ENCODE measurements at places on chromosomes 2 and 18.
A peak's percentile ranks its signal among the peaks of the same experiment; 100 is the strongest.

DNA sequence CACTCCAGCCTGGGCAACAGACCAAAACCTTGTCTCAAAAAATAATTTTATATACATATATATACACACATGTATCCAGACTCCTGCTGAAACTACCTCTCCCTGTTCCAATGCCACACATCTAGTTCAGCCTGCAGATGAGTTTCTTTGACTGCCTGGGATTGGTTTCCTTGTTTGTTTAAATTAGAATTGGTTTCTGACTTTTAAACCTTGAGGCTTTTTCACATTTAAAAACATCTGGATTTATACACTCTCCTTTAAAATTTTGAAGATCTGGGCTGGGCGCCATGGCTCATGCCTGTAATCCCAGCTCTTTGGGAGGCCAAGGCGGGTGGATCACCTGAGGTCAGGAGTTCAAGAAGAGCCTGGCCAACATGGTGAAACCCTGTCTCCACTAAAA lies 21.8 kb upstream of the CXCR1 start:
- DNase-seq: no peak

DNA sequence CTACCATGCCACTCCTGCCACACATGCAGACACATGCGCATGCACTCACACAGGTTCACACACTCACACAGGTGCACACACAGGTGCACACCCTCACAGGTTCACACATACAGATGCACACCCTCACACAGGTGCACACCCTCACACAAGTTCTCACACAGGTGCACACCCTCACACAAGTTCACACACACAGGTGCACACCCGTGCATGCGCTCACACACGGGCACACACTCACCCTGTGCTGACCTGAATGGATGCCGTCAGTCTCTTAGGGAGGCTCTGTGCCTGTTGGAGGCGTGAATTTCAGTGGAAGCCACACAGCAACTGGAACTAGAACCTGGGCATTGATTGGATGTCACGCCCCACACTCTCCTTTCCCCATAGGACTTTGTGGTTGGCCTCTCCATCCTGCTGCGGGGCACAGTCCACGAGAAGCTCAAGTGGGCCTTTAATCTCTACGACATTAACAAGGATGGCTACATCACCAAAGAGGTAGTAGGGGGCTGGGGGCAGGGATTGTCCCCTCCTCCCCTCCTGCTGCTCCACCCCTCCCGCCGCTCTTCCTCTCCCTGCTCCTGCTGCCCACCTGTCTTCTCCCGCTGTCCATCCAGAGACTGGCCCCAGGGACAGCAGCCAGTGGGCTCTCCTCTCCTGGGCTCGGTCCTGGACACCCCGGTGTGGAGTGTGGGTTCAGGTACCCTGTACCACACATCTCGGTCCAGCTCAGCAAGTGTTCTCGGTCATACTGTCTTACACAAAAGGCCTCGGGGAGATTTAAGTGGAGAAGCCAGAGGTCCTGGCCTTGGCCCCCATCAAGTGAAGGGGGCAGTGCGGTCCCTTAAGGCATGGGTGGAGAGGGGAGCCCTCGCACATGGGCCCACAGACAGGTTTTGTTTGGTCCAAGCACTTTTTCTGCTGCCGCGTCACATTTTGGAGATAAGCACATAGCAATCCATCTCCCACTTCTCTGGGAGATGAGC lies 21.0 kb upstream of the FAHD2A start:
- no peak for DNase-seq

DNA sequence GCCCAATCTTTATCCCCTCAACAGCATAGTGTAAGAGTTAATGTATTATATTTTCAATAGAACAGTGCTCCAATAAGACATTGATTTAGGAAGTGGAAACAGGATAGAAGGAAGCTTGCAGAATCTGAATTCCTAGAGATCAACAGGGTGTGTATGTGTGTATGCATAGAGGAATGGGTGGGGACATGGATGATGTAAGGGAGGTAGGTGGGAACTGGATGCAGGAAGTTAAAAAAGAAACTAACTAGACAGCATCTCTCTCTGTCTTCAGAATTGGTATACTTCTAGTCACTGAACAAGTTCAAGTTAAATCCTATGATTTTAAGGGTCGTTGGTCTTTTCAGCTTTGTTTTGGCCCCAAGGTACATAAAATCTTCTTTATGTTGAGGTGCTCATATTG lies 196.6 kb downstream of the PMAIP1 start:
- DNase-seq: no peak

DNA sequence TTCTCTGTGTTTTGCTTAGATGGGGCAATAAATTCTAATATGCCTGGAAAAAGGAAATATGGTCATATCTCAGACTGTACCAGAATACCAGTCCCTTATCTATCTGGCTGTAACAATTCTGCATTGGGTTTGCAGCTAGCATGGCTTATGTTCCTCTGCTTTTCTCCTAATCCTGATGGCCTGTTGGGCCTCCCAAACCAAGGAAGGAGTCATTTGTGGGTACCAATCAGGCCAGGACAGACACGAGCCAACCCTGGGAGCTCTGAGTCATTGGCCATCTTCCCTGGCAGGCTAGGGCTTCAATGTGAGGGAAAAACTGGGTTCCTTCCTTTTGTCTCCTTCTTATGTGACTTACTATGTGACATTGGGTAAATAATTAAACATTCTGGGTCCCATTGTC lies 12.0 kb downstream of the SMARCAL1 start:
- no peak for DNase-seq

GRCh38 chr2:11071211-11071610 lies 84.1 kb upstream of the SLC66A3 start:
- no peak for DNase-seq

DNA sequence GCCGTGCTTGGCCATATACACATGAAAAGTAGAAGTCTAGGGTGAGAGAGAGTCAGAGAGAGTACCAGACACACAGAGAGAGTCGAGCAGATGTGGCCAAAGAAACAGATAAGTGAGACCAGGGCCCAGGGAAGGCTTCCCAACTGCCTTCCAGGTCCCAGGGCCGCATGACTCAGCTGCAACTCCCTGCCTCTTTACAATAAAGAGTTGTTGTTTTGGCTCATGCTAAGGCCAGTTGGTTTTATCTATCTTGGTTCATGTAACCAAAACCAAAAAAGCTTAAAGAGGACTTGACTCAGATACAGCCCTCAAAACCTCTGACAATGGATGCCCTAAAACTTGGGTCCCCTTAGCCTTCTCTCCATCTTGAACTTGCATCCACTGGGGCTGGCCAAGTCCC lies 36.9 kb downstream of the REEP1 start:
- no peak for DNase-seq

- DNase-seq: no peak
Observed at GRCh38 chr18:2654169-2654927, 1.2 kb upstream of the SMCHD1 start.

DNA sequence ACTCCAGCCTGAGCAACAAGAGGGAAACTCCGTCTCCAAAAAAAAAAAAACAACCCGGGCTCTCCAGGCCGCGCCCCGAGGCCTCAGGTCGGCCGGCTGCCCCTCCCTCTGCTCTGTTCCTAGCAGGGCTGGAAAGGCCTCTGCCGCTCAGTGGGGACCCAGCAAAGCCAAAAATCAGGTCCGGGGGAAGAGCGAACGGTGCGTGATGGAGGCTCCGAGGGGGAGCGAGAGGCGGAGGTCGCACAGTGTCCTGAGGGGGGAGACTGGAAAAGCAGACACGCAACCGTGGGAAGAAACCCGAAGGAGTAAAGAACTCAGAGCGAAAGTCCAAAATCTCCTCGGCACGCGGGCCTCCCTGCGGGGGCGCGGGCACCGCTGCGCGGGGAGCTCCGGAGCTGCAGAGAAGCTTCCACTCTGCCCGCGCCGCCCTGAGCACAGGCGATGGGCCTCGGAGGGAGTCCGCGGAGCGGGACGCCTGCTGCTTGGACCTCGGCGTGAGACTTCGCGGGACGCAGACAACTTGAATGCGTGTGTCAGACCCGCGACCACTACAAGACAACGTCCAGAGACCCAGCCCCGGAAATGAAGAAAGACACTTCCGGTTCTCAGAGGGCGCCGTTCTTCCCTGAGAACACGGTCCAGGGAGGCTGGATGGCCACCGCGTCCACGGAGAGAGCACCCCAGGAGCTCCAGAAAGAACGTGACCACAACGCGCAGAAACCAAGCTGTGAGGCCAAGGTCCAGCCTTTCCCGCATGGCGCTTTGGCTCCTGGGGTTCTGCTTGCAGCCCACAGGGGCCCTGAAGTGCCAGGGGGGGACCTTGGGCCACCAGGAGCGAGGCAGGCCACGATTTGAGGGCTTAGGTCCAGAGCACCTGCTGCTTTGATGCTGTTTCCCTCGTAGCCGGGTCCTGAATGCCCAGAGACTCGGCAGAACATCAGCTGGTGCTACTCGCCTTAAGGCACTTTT lies 219.8 kb downstream of the DPP10 start:
- no peak for DNase-seq

DNA sequence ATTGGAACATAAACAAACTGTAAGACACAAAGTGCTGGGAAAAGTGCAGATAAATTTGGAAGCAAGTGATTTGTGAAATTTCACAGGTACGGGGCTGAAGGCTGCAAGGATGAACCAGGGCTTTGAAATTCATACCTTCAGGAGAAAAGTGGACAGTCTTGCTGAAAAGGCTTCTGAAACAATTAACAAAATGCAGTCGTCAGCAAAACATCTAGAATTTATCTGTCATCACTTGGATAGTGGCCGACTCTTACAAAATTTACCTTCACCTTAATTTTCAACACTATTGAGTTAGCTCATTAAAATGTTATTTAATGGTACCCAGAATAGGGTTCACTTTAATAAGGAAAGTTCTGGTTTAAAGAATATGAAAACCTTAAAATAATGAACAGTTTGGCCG lies 138.3 kb downstream of the SNTG2 start:
- DNase-seq: no peak

GRCh38 chr2:227164763-227165291 lies 403 bp downstream of the COL4A3 start:
- no peak for DNase-seq

DNA sequence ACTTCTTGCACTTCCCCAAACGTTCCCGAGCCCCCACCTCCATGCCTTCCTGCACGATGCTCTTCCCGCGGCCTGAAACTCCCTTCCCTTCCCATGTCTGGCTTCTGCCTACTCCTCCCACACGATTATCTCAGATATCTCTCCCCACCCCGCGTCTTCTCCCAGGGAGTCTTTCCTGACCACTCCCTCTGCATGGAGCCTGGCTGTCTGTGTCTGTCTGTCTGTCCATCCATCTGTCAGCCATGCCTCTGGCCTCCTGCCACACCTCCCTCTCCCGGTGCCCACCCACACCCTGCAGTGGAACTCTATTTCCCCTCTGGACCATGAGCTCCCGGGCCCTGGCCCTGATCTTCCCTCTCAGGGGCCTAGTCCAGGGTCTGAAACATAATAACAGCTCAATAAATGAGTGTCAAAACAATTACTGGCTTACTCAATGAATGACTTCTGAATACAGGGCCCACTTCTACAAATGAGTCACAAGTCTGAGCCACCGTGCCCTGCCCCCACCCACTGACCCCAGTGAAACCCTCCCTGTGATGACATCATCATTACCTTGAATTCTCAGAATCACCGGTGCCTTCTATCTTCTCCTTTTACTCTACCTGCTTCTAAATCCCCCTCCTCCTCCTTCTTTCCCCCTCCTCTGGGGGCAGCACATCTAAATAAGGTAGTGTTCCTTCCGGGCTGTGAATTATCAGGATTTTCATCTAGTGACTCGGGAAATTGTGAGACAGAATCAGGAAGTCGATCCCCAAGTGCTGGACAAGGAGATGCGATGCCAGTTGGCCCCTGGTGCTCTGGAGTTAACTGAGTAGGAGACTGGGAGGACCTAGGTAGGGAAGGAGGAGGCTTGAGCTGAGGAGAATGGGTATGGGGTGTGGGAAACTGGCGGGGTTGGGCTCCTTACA lies 46.1 kb upstream of the PLB1 start:
- peak; percentile 85 for DNase-seq

GRCh38 chr2:128734521-128735295 lies 416.0 kb upstream of the HS6ST1 start:
- no peak for DNase-seq

- no peak for DNase-seq
Observed at GRCh38 chr18:12321333-12321732, 13.3 kb downstream of the TUBB6 start.

DNA sequence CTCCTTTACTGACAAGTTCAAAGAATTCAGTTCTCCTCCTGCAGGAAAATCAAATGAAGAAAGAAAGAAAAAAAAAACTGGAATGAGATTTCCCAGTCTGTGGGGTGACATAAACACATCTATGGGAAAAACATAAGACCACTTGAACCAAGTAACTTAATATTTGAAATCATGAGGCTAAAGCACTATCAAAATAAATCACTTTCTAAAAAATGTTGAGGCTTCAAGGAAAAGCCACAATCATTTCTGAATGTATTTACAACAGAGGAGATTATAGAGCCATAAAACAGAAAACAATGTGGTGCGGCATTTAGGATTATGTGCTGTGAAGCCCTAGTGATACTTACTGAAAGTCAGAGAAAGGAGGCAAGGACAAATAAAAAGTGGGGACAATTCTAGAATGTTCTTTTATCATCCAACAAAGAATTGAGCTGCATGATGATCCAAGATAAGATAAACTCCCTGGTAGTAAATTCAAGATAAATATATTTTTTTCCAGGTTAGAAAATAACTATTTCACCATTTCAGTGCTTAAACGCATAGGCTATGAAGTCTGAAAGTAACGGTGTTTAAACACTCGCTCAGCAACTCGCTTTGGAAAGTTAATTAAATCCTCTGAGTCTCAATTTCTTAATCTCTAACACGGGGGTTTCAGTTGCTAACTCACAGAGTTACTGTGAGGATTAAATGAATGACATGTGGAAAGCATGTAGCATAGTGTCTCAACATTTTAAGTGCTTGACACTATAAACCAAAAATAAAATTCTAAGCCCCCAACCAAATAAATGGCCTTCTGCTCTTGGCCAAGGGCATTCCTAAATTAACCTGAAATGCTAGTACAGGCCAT lies 288.5 kb downstream of the AGPS start:
- no peak for DNase-seq

DNA sequence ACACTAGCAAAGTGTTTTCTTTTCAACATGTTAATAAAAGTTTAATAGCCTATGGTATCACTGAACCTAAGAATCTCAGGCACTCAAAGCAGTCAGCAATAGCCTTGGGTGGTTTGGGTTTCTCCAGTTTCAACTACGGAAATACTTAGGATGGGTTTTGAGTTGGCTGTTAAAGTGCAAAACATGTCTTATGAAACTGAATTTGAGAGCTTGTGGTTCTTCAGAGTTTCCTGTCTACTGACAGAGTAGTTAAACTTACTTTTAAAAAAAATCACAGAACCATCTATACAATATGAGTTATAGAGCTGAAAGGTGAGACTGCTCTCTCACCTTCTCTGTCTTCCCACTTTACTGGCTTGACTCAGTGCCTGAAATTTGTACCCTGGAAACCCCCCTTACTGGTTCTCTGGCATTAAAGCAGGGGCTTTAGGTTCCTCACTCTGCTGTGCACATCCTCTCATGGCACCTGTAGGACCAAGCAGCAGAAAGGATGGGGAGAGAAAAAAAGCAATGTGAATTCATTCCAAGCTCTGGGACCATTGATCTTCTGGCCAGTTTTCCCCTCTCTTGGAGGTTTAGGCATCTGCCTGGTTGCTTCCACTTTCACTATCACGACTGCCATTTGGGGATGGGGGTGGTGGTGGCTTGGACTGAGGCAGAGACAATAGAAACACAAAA lies 18.1 kb downstream of the CCDC141 start:
- DNase-seq: no peak

- DNase-seq: no peak
Observed at GRCh38 chr2:240427729-240428128, 7.7 kb upstream of the GPC1 start.

- DNase-seq: no peak
Observed at GRCh38 chr2:238997137-238997390, 149.2 kb downstream of the TWIST2 start.
